GM13976 (cell line): ENCODE measurements at places on chromosomes 1 and 21.
A peak's percentile ranks its signal among the peaks of the same experiment; 100 is the strongest.

- DNase-seq, result no peak
These were observed 59.1 kb downstream of the URB2 start for GRCh38 chr1:229685149-229685548.

- DNase-seq, result peak; percentile 35
These were observed 1.7 kb upstream of the DUSP10 start for GRCh38 chr1:221743416-221744208.

GRCh38 chr1:52055066-52055865, at the start of gene TXNDC12:
TSS of gene TXNDC12 (minus strand) at chr1:52055191. CDS start at chr1:52055096, 95 bp downstream.
- DNase-seq, result peak; percentile 87

DNA sequence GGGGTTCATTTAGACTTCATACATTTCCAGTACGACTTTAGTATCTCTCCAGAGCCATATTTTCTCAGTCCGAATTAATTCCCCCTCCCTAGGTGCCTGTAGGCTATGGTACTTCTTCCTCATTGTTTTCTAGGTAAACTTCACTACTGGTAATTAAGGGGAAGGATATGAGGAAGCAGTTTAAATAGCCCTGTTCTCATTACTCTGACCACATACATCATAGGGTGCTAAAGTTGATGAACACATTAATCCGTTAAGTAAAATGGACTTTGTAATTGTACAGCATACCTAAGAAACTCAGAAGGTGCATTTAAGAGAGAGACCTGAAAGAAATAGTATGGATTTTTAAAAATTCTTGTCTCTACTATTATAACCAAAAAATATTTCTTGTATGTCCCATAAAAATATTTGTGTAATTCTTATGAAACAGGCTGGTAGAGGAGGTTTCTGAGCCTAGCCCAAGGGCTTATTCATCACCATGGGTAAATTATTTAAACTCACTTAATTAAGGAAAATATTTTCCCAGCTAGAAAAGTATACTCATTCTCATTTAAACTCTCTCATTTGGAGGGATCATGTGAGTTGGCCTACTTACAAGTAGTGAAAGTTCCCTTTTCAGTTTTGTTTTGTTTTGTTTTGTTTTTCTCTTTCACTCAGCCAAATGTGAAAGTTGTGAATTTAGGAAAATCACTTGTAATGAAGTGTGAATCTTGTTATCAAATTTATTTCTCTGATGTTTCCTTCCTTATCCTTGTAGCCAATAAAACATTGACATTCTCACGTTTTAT, 2.0 kb downstream of the PRMT6 start:
- DNase-seq, result peak; percentile 43

- DNase-seq, result no peak
These were observed 3.8 kb downstream of the TRIM62 start for GRCh38 chr1:33177996-33178540.

DNA sequence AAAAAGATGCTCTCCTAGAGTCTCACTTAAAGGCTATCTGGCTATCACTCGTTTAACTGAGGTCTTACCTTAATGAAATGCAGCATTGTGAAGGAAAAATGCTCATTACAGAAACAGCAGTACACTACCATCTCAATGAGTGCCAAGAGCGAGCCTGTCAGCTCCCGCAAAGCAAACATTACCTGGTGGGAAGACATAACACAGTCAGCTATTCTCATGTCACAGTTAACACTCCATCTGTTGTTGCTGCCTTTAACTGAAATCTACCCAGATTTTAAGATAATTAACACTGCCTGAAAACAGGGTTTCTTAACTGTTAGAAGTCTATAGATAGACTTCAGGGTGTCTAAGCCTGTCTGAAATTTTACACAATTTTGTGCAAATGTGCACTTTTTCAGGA, 39.1 kb downstream of the PCSK9 start:
- DNase-seq, result no peak

DNA sequence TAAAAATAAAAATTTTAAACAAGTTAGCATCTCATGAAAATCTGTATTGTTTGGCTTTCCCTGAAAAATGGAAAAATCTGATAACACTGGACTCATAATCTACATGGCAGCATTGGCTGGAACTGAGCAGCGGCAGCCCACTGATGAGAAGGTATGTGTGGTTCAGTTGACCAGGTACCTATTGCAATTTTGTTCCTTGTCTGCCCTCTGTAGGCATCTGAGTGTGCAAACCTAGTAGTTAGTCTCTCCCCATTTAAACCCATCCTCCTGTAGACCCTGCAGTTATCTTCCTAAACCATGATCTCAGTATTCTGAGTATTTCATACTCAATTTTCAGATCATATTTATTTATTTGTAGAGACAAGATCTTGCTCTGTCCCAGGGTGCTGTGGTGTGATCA, 59.4 kb upstream of the SERBP1 start:
- peak; percentile 54 for DNase-seq

- DNase-seq, result no peak
These were observed 134.1 kb downstream of the ZC3H11B start for GRCh38 chr1:219478811-219479210.

GRCh38 chr1:244173769-244174168, 122.7 kb downstream of the ZBTB18 start:
- DNase-seq, result no peak

GRCh38 chr1:228037401-228038386, 30.9 kb downstream of the WNT3A start:
- DNase-seq, result peak; percentile 88

DNA sequence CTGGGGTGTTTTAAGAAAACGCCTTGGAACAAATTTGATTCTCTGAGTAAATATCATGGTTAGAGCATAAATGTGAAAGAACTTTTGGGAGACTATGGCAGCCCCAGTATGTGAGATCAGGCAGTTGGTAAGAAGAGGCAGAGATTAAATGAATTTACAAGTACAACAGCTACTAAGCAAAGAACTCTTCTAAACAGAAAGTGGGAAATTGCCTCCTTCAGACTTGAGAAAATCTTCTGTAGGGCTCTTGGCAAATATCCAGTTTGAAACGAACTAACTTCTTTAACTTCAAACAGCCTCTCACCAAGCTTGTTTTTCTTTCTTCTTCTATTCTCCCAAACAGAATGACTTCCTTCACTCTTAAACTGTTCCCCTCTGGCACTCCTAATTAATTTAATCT, 337.7 kb downstream of the SIPA1L2 start:
- no peak for DNase-seq

GRCh38 chr1:206893380-206893779, 3.9 kb upstream of the IL24 start:
- no peak for DNase-seq

GRCh38 chr1:11920239-11920903, 5.9 kb downstream of the KIAA2013 start:
- no peak for DNase-seq

GRCh38 chr1:248373761-248374160, 1.8 kb upstream of the OR2T6 start:
- no peak for DNase-seq
